Central memory CD4-positive, alpha-beta T cell (primary cell): ENCODE measurements at places on chromosomes 11 and 22.
A peak's percentile ranks its signal among the peaks of the same experiment; 100 is the strongest.

DNA sequence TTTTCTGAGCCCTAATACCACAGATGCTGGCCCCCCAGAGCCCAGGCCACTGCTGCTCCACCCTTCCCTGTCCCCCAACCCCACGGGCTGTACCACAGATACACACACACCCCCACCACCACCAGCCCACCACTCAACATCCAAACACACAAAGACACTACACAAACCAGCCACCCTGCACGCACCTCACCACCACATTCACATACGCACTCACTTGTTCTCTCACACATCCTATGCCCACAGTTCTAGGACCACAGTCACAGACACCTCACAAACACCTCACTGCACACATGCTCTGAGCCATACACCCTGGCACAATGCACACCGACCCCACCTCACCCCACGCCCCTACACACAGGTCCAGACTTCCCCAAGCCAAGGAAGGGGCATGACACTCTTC, 22.5 kb upstream of the OAF start:
- no peak for DNase-seq

- no peak for DNase-seq
These were observed 32.9 kb downstream of the LIMK2 start for GRCh38 chr22:31244943-31245451.

- no peak for DNase-seq
These were observed 613.9 kb upstream of the CADM1 start for GRCh38 chr11:116118138-116118470.

GRCh38 chr11:88103337-88104206, 71.7 kb downstream of the RAB38 start:
- DNase-seq = peak; percentile 24

- DNase-seq = no peak
These were observed 29.2 kb upstream of the DAGLA start for GRCh38 chr11:61650781-61651571.

DNA sequence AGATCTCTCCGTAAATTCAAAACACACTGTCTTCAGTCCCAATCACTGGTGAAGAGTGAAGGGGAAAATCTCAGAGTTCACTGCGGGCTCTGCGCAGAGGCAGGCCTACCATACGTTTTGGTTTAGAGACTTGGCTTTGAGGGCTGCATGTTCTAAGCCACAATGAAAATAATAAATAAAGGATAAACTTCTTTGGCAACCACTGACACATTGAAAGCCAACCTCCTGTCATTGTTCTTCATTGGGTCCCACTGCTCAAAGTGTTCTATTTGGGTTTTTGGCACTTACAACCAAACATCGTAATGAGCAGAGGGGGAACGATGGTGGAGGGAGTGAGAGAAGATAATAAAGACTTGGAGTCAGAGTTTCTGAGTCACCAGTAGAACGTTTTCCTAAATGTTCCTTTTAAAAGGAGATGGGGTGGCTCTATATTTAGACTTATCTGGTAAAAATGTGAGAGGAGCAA, 472.9 kb downstream of the SOX6 start:
- DNase-seq = no peak

GRCh38 chr11:123306531-123306930, 111.5 kb upstream of the CLMP start:
- DNase-seq = no peak
